ENCODE measurements at places on chromosomes 2 and 18.
A peak's percentile ranks its signal among the peaks of the same experiment; 100 is the strongest.

- no peak for DNase-seq
Measured at GRCh38 chr2:54386585-54386984, 69.5 kb upstream of the SPTBN1 start.

GRCh38 chr2:113149553-113150257 lies 22.3 kb downstream of the IL1RN start:
- DNase-seq, result no peak

DNA sequence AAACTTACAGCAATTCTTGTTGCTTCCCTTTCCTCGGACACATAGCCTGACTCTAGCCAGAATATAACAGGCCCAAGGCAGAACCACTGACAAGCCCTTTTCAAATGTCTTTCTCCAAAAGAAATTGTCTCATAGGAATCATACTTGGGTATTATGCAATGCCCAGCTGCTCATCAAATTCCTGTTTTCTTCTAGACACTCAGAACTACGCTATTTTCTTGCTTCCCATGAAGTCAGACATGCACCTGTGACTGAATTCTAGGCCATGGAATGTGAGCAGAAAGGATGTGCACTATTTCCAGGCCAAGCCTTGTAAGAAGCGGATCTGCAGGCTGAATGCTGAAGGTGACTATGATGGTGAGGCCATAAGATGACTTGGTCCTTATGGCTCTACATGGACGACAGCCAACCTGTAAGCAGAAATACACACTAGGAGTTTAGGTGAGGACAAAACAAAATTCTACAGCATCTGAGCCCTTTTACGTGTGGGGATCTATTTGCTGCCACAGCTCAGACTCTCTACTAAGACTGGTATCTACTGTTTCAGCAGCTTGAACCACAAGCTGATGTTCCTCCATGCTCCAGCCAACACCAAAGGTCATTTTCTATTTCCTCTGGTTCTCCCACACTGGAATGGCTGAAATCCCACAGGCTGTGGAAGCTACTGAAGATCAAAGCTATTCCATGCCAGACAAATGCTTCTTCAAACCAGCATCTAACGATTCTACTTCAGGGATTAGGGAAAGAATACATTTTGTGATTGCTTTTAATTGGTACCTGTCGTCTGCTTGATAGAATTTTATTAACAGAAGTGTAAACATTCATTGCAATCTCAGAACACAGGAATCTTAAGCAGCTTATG lies 378.7 kb downstream of the RBM43 start:
- DNase-seq, result no peak

DNA sequence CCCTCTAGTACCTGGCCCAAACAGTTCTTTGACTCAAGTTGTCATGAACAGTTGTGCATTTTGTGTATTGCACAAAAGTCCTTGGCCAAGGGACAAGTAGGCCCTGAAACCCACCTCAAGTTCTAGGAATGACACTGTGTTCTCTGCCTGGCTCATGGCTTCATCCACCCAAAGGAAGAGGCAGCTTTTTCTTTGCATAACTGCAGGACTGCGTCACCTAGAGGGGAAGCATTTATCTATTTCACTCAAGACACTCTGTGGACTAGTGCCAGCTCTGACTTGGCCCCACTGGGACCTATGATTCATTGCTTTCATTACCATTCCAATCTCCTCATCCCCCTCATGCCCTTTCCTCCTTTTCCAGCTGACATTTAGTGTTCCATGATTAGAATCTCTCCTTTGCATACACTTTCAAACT lies 119.3 kb upstream of the SIX2 start:
- peak; percentile 87 for DNase-seq

GRCh38 chr2:107558295-107558694 lies 268.4 kb upstream of the RGPD4 start:
- DNase-seq, result no peak

DNA sequence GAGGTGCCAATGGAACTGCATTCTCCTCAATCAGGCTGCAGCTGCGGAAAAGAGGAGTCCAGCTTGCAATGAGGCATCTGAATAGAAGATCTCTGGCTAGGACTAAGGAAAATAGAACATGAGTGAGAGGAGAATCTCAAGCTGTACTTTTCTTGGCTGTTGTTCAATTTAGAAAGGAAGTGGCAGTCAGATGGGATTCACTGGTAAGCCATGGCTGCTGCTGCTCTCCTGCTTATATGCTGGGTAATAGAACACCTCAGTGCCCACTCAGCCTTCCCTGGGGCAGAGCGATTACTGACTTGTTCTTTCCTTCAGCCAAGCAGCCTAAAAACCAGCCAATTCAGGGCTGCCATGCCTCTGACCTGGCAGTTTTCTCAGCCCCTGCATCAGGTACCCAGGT lies 17.6 kb upstream of the CHST9 start:
- no peak for DNase-seq
